ENCODE measurements at places on chromosomes 5 and 9.
A peak's percentile ranks its signal among the peaks of the same experiment; 100 is the strongest.

DNA sequence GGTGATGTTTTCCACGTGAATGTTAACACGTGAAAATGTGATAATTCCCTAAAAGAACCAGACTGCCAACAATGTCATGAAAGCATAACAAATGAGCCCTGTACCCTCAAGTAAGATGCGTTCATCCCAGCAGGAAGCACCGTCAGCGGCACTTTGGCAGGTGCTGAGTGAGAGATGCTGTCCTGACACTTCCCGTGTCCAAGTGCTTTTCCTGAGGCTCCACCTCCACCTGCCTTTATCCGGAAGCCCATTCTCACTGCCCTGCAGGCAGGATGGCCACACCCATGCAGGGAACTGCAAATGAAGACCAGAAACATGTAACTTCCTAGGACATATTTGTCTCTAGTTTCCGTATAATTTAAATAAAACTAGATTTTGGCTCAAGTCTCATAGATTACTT, 238.0 kb upstream of the IRX2 start:
- no peak for DNase-seq

DNA sequence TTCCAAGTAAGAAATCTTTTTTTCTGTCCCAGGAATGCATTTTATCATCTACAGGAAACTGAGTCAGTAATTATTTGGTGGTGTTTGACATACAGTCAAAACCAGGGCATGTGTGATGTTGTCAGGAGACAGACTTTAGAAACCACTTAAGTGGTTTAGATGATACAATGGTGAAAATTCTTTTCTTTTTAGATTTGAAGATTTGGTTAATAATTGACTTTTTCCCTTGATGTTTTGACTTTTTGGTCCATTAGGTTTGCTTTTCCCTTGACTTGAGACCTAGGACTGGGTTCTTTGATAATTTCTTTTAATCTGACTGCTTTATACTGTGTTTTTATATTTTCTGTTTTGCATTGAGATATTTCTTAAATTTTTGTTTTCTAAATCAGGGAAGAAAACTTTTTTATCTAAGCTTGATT, 85.2 kb downstream of the RASGRF2 start:
- DNase-seq: no peak

GRCh38 chr9:75866273-75866871, 24.1 kb upstream of the PCSK5 start:
- DNase-seq: no peak

- DNase-seq: no peak
These were observed 287.8 kb upstream of the TMEM161B start for GRCh38 chr5:88556406-88556805.

DNA sequence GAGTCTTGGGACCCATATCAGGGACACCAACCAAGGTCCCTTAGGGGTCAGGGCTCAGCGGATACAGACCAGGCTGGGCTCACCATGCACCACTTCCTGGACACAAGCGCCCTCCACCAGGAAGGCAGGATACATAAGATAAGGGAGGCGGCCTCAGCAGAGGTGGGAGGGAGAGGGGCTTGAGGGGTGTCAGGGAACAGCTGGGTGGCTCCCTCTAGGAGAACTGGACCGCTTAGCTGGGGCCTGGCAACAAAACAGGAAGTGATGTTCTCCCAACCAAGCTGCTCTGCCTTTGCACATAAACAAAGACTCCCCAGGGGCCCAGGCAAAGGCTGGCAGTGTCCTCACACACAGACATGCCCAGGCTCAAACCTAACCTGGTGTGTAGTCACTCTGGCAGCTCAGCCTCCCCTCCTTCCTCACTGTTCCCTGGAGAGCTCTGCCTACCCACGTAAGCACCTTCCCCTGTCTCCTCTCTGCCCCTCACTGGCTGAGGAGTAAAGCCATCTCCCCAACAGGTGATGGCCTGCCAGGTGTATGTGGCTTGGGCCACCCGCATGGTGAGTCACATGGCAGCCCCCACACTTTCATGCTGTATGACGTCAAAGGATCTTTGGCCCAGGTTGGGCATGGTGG, 5.8 kb upstream of the BICD2 start:
- DNase-seq: peak; percentile 72

GRCh38 chr5:160460377-160461049, 38.9 kb downstream of the PTTG1 start:
- no peak for DNase-seq

Measured in CD4-positive, alpha-beta T cell treated with Interleukin-1 beta for 1 hour (primary cell).